T-helper 1 cell (primary cell): ENCODE measurements at places on chromosomes 2 and 18.

- no peak for DNase-seq
Measured at GRCh38 chr2:69634196-69634821, 9.2 kb downstream of the AAK1 start.

- DNase-seq: no peak
Measured at GRCh38 chr2:85151026-85151425, 17.8 kb downstream of the TCF7L1 start.

DNA sequence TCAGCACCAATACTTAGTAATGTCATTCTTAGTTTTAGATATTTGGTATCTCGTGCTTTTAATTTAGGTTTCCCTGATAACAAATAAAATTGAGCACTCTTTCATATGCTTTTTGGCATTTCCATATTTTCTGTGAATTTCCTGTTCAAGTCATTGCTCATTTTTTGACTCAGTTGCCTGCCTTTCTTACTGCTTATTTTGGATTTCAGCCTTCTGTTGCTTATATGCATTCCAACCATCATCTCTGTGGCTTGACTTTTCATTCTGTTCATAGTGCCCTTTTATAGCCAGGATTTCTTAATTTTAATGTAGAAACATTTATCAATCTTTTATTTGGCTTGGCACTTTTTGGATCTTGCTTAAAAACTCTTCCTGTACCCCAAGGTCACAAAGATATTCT lies 14.5 kb upstream of the KIF3C start:
- no peak for DNase-seq

DNA sequence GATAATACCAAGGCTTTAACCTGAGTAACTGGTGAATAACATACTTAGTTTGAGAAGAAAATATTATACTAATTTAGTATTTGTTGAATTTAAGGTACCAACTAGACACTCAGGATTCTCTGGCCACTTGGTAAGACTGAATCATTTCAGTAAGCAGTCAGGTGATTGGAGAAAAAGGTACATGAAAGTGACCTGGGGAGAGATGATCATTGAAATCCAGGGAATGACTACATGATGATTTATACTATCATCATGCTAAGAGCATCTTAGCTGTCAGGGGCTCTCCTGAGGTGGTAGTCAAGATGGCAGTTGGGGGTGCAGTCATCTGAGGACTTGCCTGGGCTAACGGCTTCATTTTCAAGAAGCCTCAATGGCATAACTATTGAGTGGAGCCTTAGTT lies 571.2 kb upstream of the ACVR2A start:
- no peak for DNase-seq

- DNase-seq: no peak
Measured at GRCh38 chr2:140539242-140539875, 1591.5 kb downstream of the LRP1B start.

GRCh38 chr2:233413559-233414272 lies 59.4 kb downstream of the DGKD start:
- DNase-seq: no peak

GRCh38 chr18:5350636-5351035 lies 55.1 kb upstream of the ZBTB14 start:
- no peak for DNase-seq

- no peak for DNase-seq
Measured at GRCh38 chr2:224669449-224669848, 46.7 kb downstream of the CCDC195 start.

DNA sequence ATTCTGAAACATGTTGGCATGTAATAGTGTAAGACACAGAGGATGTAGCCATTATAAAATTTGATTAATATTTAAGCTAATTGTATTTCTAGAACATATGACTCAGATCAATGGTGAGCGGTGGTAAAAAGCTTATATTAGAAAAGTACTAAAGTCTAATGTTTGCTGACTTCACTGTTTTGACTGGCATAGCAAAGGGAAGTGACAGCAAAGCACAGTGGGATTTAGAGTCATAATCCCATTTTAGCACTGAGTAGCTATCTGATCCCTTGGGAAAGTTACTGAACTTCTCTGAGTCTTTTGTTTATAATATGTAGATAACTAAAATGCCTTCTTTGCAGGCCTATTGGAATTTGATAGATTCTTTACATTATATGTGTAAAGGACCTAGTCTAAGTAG lies 60.4 kb downstream of the KIAA1328 start:
- no peak for DNase-seq

DNA sequence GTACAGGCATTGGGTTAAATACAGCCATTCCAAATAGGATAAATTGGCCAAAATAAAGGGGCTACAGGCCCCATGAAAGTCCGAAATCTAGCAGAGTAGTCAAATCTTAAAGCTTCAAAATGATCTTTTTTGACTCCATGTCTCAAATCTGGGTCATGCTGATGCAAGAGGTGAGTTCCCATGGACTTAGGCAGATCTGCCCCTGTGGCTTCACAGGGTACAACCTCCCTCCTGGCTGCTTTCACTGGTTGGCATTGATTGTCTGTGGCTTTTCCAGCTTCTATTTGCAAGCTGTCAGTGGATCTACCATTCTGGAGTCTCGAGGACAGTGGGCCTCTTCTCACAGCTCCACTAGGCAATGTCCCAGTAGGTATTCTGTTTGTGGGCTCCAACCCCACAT lies 56.1 kb downstream of the CCDC141 start:
- no peak for DNase-seq

DNA sequence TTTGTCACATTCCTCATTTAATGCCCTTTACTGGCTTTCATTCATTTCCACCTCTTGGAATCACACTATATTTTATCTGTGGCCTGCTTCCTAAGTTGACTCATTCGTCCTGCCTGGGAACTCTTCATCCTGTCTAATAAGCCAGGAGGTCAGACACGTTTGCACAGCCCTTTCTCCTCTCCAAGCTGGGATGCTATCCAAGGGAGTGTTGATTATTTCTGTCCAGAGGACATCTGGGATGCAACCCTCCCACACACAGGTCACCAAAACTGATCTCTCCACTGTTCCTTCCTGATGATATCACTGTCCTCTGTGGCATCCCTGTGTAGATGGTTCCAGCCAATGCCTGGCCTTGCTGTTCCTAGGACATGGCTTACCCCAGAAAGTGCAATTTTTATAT lies 79.8 kb upstream of the NOSTRIN start:
- DNase-seq: no peak

GRCh38 chr2:207269038-207269437 lies 103.3 kb upstream of the KLF7 start:
- no peak for DNase-seq

DNA sequence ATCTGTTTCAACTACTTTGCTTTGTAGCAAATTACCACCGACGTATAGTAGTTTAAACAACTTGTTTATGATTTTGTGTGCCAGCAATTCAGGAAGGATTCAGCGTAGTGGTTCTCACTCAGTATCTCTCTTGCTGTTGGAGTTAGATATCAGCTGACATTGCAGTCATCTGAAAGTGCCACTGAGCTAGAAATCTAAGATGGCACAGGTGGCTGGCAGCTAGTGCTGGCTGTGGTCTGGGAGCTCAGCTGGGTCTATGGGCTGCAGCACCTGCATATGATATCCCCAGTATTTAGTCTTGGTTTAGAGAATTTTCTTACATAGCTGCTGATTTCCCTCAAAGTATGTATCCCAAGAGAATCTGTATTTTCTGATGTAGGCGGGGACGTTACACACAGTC lies 235.6 kb downstream of the SCG2 start:
- DNase-seq: no peak

DNA sequence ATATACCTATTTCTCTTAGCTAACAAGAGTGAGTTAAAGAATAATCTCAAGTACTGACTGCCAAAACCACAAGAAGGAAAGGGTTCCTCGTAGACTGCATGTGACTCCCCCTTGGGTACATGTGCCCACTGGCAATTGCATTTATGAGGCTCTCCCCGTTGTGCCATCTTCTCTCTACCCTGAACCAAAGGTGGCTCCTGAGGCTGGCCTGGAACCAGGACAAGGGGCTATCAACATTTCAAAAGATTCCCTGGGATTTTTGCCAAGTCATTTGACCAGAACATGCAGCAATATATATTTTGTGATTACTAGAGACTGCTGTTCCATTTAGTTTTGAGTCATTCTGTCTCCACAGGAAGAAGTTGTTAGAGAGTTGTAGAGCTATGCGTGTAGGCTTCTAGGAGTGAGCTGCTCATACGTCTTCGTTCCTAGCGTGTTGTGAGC lies 45.8 kb downstream of the LAMA3 start:
- no peak for DNase-seq

- DNase-seq: no peak
Measured at GRCh38 chr2:125456693-125457363, 1199.1 kb upstream of the GYPC start.

DNA sequence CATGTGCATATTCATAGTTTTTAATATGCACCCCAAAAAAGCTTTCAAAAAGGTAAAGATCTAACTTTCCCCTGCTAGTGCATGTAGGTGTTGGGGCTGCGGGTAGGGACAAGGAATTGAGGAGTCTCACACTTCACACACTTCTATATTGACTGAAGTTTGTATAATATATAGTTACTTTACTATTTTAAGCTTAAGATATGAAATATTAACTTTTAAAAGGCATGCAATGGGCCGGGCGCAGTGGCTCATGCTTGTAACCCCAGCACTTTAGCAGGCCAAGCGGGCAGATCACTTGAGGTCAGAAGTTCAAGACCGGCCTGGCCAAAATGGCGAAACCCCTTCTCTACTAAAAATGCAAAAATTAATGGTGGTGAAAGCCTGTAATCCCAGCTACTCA lies 109.1 kb upstream of the SH3BP4 start:
- no peak for DNase-seq

DNA sequence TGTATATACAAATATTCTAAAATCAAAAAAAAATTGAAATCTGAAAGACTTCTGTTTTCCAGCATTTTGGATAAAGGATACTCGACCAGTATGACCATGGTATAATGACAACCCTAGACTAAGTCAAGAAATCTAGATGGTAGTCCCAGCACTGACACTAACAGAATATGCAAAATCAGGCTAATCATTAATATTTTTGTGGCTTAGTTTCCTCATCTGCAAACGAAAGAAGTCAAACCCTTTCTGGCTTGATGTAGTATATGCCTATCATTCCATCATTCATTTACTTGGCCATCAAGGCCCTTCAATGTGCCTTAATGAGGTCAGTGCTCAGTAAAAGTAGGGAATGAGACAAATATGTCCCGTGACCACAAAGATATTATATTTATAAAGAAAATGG lies 83.5 kb downstream of the NCKAP5 start:
- DNase-seq: no peak

GRCh38 chr2:45496869-45497268 lies 114.2 kb downstream of the SRBD1 start:
- DNase-seq: no peak

DNA sequence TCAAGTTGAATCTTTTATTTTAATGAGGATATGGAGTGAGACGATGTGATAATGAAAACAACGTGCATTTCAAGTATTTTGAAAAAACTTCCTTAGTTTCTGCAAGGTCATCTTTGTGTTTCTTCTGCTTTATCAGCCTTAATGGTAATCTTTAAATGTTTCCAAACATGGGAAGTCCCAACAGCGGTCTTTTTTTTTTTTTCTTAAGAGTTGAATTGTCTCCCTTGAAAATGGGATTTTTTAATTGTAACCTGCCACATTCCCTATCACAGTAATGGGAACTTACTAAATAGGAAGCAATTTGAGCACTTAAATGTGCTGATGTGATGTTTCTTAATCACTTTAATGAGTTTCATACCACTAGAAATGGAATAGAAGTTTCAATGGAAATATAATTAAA lies 45.8 kb downstream of the ATIC start:
- no peak for DNase-seq

DNA sequence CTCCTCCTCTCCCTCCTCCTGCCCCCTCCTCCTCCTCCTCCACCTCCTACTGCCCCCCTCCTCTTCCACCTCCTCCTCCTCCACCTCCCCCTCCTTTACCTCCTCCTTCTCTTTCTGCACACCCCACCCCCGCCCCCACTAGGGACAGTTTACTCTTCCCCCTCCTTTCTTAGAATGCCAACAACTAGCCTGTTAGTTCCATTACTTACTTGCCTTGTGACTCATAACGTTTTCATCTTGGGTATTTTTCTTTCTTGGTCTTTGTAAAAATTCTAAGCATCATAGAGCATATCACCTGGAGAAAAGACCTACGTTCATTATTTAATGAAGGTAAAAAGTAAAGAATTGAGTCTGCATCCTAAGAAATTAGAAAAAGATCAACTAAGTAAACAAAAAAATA lies 165.3 kb downstream of the NEDD4L start:
- DNase-seq: no peak

- DNase-seq: no peak
Measured at GRCh38 chr18:48376406-48376805, 32.8 kb downstream of the ZBTB7C start.

DNA sequence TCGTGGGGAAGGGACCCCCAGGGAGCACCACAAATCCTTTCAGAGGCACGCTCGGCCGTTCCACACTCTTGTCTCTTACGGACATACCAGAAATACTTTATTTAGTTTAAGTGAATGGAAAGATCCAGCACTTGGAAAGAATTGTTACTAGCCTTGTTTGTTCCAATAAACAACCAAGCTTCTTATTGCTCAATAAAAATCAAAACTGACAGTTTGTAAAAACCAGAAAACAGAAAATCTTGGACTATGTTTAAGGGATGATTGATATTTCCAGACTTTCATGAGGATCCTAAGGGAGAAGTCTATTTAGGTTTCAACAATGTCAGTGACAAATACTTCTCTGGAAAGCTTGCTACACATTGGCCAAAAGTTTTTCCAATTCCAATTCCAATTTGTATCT lies 31.6 kb upstream of the CCBE1 start:
- no peak for DNase-seq

DNA sequence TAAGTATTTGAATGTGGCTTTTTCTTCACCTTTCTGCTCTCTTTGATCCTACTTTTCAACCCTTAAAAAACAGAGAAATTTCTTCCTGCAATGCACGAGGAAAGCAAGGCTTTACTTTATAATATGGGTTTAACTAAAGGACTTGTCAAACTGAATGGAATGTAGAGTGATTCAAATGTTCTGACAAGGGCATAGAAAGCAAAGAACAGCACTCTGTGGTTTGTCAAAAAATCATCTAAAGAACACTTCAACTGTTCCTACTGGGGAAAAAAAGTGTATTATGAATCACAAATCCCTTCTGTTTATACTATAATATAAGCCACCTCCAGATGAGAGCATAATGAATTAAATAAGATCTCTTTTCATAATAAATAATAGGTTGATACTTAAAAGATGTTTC lies 45.0 kb upstream of the RIT2 start:
- no peak for DNase-seq

DNA sequence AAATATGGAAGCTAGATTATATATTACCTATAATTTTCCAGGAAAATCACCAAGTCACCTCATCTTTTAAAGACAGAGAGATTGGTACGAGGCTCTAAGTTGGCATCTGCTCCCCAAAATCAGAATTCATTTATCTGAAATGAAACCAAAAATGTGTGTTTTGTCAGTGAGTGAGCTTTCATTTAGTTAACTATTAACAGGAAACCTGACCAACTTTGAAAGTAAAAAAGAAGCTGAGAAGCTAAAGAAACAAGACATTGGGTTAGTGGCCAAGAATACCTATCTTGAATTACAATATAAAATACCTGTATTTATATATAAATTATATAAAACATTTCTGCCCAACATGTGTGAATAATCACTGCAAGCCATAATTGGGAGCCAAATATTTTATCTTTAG lies 1.9 kb downstream of the MPPE1 start:
- no peak for DNase-seq
